ENCODE measurements at places on chromosomes 4 and X.

GRCh38 chrX:68995386-68995779 lies 166.6 kb downstream of the EFNB1 start:
- DNase-seq = no peak

DNA sequence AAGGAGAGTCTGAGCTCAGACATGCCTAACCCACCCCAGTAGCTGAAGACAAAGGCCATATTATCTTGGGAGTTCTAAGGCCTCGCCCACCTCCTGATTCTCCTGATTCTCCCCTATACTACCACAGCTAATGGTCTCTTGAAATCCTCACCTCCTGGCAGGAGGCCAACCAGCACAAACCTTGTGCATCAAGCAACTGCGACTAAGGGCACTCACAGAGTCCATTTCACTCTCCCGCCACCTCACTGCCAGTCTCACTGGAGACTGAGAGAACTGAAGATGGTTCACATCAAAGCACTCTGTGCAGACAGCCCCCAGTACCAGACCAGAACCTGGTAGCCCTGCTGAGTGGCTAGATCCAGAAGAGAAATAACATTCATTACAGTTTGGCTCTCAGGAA lies 102.1 kb upstream of the KLF8 start:
- DNase-seq = no peak

GRCh38 chr4:173449380-173449717 lies 50.4 kb upstream of the SCRG1 start:
- DNase-seq = no peak

DNA sequence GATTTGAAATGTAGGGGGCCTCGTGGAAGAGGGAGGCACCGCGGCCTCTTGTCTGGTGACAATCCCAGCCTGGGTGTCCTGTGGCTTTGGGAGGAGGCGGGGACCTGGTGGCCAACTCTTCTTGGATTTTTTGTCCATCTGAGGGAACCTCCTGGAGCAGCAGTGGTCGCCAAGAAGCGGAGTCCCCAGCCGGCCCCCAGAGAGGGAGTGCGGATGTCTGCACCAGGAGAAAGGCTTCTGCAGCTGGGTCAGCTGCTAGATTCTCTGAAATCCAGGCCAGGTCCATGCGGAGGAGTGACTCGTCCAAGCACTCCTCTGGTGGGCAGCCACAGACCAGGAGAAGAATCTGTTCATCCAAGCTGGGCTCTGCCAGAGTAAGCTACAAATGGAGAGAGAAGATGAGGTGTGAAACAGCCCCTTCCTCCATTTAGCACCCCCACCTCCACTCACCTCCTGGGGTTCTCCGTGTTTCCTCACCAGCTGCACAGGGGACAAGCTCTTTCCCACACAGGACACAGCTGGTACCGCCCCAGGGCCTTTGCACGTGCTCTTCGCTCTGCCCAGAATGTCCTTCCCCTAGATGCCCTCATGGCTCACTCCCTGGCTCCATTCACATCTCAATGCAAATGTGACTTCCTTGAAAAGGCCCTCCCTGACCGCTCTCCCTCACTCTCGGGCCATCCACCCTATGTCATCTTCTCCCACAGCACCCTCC lies 27.6 kb downstream of the C4orf50 start:
- no peak for DNase-seq

DNA sequence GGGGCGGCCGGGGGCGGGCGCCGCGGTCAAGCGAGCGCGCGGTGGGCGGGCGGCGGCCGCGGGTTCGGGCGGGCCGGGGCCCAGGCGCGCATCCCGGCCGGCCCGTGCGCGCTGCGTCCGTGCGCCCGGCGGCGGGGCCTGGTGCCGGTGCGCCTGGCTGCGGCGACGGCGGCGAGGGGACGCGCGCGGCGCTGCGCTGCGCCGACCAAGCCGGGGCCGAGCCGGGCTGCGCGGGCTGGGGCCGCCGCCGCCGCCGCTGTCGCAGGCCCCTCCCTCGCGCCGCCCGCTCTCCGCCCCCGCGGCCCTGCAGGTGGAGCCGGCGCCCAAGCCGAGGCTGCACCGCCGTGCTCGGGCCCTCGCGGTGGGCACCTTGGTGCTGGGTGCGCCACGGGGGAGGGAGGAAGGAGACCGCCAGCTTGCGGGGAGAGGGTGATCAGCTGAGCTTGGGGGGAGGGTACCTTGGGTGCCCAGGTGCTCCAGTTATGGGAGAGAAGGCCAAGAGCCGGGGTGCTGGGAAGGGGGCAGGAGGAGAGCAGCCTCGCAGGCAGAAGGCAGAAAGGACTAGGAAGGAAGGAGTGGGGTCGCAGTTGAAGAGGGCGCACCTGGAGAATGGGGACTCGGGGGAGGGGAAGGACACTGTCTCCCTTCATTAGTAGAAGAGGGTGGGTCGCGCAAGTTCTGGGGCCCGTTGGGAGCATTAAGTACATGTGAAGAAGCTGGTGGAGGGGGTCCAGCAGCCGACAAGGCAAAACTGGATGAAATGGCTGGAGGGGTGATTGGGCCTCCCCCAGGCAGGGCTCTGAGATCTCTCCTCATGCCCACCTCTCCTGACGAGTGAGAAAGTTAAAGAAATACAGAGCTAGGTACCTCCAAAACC lies at the start of gene PPP2R2C:
Gene PPP2R2C (minus strand): TSS at position 228 of the 877 bp plus-strand sequence. CDS start 385 bp downstream, outside the sequence.
- peak; percentile 82 for DNase-seq

DNA sequence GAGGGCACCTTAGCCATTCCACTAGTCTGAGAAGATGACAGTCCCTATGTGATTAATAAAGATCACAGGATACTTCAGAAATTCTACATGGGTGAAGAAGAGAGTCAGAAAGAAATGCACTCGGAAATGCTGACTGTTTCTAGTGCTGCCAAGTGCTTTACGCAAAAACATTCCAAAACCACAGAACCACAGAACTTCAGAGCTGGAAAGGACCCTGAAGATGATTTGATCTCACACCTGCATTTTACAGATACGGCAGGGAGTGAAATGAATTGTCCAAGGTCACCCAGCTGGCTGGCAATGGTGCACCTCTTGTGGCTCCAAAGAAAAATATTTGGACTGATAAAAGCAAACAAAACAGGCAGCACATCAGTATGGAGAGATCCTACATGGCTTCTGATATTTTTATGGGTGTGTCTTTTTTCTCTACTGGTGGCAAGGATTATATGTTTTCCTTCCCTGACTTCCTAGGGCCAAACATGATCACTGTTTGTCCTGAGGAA lies 115.9 kb downstream of the MAML3 start:
- DNase-seq = no peak

DNA sequence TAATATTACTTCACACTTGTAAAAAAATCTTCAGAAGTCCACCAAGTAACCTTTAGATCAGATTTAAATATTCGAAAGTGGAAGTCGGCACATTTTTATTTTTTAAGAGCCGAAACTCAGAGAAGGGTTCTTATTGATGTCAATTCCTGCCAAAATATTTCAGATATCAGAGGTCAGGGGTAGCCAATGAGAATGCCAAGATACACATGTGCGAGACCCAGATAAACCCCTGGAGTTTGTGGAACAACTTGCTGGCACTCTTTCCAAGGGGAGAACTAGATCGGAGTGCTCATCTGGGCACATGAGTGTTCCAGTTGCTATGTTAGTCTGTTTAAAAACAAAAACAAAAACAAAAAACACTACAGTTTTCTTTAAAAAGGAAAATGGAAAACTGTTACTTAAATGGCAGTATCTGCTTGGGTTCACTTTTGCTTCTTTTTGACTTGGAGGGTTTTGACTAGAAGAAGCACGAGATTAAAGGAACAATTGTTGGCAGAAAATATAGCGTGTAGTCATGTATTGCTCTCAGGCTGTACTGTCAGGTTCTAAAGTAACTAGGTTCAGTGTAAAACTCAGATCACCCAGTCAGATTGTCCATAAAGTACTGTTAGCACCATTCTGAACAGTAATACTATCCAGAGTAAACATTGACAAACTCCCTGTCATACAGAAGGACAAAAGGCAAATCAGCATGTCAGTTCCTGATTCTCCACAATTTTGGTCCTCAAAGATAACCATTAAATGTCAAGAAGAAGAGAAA lies 188.0 kb upstream of the PACRGL start:
- no peak for DNase-seq

- no peak for DNase-seq
Measured at GRCh38 chrX:18890049-18890381, 93.9 kb downstream of the PHKA2 start.

DNA sequence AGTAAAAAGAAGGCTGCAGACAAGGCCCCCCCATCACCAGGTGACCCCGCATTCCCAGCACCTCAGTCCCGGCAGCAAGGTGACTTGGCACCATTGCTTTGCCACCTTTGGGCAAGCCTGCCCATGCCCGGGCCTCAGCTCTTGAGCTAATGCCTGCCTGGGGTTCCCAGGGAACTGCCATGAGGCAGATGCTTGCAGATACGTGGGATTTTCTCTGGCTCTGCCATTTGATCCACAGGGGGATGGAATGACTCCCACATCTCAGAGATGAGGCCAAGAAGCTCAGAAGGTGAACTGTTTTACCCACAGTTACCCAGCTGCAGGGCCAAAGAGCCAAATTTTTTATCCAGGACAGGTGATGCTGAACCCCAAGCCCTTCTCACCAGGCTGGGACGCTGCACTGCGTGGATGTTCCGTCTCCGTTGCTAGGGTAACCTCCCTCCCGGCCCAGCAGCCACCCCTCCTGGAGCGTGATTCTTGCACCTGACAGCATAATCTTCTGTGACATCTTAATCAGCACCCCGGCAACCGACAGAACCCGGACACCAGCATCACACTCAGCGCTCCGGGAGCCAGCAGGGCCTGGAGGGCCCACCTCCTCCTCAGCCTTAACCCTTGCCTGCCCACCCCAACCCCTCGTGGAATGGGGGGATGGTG lies 15.7 kb upstream of the MSX1 start:
- no peak for DNase-seq

GRCh38 chr4:148425327-148426110 lies 16.7 kb downstream of the NR3C2 start:
- no peak for DNase-seq

- peak; percentile 53 for DNase-seq
Measured at GRCh38 chrX:43958529-43958928, 14.7 kb downstream of the NDP start.

GRCh38 chr4:153023139-153023538 lies 87.0 kb downstream of the FHDC1 start:
- DNase-seq = no peak

GRCh38 chr4:51918251-51918650 lies 75.3 kb downstream of the DCUN1D4 start:
- DNase-seq = no peak

DNA sequence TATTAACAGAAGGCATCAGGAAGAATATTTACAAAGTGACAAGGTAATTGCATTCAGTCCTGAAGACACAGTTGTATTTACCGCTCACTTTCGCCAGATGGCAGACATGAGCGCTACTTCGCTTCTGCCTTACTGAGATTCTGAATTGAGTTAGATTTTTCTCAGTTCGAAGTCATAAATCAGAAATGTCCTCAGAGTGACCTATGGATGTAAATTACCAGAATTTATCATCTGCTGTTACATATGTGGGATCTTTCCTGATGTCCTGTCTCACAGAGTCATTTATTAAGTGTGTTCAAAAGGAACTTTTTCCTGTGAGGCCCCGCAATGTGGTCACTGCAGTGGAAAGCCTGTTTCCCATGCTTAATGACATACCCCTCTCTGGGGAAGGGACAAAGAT lies 97.3 kb upstream of the DCLK2 start:
- peak; percentile 63 for DNase-seq

DNA sequence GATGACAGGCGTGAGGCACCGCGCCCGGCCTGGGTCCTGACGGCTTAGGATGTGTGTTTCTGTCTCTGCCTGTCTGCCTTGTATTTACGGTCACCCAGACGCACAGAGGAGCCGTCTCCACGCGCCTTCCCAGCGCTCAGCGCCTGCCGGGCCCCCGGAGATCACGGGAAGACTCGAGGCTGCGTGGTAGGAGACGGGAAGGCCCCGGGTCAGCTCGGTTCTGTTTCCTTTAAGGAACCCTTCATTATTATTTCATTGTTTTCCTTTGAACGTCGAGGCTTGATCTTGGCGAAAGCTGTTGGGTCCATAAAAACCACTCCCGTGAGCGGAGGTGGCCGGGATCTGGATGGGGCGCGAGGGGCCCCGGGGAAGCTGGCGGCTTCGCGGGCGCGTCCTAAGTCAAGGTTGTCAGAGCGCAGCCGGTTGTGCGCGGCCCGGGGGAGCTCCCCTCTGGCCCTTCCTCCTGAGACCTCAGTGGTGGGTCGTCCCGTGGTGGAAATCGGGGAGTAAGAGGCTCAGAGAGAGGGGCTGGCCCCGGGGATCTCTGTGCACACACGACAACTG lies 1.3 kb downstream of the SHOX start:
- no peak for DNase-seq

- DNase-seq = no peak
Measured at GRCh38 chrX:133746593-133746992, 238.8 kb downstream of the GPC3 start.

GRCh38 chrX:47843363-47843762 lies 6.7 kb downstream of the ZNF81 start:
- DNase-seq = no peak

- no peak for DNase-seq
Measured at GRCh38 chr4:56433280-56433679, 2.1 kb downstream of the PPAT start.

GRCh38 chr4:17981063-17981462 lies 40.5 kb downstream of the LCORL start:
- no peak for DNase-seq

GRCh38 chr4:15382669-15383273 lies 45.1 kb upstream of the C1QTNF7 start:
- no peak for DNase-seq

DNA sequence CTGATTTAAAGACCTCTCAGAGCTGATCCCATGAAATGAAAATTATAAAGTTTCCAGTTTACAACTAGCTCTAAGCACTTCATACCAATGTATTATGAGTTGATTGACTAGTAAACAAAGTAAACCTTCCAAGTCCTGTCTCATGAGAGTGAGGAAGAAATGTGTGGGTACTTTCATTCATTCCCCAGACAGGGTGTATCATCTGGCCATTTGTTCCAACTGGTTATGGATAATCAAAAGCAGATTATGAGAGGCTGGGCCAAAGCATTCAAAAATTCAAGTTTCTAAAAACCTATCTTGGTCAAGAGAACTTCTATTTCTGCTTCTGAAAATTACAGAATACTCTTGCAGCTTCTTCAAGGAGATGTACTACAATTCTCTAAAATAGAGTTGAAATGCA lies 193.3 kb upstream of the RASGEF1B start:
- DNase-seq = no peak

- DNase-seq = no peak
Measured at GRCh38 chrX:72054779-72055489, 76.8 kb downstream of the RTL5 start.

GRCh38 chr4:61044837-61045236 lies 155.3 kb upstream of the ADGRL3 start:
- no peak for DNase-seq

DNA sequence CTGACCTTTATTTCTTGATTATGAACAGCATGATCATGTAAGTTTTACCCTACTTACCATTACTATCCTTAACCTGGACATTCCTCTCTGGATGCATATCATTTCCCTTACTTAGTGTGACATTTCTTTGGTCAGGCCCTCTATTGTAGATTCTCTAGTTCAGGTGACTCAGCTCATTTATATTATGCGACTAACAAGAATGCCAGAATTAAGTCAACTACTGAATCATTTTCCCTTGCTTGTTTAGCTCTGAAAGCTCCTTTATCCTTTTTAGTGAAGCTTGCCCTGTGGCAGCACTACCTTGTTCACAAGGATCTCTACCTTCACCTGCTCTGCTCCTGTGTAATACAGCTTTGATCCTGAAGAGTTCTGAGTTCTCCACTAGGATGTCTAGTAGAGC lies 15.1 kb upstream of the UGT2B17 start:
- DNase-seq = no peak

All from D341Med (cell line).